ENCODE measurements at places on chromosomes 6 and 20.

DNA sequence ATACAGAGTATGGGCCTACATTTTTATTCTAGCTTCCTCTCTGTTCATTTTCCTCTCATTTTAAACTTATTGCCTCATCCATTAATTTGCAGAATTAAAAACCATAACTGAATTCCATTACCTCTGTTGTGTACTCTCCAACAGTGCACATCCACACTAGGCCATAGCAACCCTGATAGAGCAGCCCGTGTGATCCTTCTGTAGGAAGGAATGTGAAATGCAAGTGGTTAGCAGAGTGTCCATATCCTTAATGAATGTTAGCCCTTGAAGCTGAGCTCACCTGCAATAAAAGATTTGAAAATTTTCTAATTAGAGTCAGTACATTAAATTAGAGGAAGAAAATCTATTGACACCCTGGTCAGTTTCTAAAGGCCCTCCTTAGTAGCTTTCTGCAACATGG lies 6.5 kb upstream of the GRIK2 start:
- no peak for DNase-seq

GRCh38 chr6:551405-551804 lies 105.5 kb downstream of the HUS1B start:
- DNase-seq: peak; percentile 70

- DNase-seq: no peak
Observed at GRCh38 chr6:124684621-124685020, 277.6 kb upstream of the RNF217 start.

GRCh38 chr20:31872406-31872805 lies 2.0 kb downstream of the TTLL9 start:
- no peak for DNase-seq

DNA sequence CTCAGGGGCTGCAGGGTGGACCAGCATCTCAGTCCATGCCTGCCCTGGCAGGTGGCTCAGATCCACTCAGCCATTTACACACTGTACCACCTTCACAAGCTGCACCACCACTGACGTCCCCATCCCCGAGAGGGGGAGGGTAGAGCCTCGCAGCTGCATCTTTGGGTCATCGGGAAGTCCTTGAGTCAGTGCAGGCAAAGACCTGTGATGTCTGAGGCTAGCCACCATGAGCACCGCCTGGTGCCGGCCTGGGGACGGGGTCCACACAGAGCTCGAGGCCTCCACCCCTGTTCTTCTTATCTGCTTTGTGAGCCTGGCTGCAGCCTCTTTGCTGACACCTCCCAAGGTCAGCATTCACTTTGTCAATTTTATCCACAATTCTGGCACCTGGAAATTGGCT lies 141.4 kb downstream of the PHACTR3 start:
- no peak for DNase-seq

Measured in mammary epithelial cell (primary cell).